Anterior cingulate cortex (tissue), 58 donors: ENCODE measurements at places on chromosomes 2 and 18.

DNA sequence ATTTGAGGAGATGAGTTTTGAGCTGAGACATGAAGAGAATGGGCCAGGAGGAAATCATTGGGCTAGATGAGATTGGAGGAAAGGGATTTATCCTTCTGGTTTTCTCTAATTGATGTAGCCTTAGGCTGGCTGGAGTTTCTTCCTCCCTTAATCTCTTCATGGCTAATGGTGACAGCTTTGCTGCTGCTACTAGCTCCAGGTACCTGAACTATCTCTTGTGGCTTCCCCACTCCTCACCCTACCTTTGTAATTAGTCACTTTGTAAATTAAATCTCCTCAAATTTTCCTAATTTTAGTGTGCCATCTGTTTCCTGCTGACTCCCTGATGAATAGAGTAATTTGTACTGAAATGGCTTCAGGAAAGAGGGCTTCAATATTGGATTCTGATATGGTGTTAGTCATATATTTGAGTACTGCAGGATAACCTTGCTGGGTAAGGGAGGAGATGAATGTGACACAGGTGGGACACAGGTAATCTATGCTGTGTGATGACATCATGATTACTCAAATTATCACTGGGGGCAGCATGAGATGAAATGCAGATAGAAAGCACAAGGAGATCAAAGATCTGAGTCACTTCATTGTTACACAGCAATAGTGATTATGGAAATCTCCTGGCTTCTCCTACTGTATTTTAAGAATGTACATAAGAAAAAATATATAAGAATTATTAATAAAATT, 1134.1 kb upstream of the DDX18 start:
- DNase-seq = no peak

DNA sequence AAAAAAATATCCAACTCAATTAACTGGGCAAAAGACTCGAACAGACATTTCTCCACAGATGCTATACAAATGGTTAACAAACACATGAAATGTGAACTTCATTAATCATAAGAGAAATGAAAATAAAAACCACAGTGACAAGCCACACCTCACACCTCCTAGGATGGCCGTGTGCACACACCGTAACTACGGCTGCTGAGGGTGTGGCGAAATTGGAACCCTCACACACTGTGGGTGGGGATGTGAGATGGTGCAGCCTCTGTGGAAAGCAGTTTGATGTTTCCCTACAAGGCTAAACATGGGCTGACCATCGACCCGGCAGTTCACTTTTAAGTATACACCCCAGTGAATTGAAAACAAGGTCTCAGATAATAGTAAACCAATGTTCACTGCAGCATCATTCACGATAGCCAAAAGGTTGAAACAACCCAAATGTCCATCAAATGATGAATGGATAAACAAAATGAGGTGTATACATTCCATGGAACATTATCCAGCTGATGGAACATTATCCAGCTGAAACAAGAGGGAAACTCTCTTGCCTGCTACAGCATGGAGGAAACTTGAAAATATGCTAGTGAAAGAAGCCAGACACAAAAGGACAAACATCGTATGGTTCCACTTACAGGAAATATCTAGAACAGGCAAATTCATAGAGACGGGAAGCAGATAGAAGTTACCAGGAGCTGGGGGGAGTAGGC, 32.2 kb downstream of the ZAP70 start:
- DNase-seq = no peak

- DNase-seq = no peak
Measured at GRCh38 chr2:3679180-3679579, 21.2 kb downstream of the ALLC start.

DNA sequence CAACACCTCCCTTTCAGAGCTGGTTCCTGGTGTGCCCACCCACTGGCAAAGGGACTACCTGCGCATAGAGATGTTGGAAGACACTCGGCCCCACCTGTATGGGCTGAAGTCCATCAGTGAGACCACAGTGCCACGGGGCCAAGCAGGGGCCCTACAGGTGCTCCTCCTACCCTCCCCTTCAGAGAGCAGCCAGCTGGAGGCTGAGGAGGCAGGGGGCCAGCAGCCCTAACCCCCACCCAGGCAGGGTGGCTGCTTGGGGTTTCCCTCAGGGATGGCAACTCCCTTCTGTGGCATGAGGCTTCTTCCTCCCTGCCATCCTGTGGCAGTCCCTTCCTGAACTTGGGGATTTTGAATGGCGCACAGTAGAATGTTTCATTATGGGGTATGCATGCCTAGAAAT, 125.3 kb downstream of the NCK2 start:
- DNase-seq = no peak

GRCh38 chr2:67880291-67880761, 182.5 kb downstream of the C1D start:
- no peak for DNase-seq
